GM20000 (cell line): ENCODE measurements at places on chromosomes 7 and 10.

DNA sequence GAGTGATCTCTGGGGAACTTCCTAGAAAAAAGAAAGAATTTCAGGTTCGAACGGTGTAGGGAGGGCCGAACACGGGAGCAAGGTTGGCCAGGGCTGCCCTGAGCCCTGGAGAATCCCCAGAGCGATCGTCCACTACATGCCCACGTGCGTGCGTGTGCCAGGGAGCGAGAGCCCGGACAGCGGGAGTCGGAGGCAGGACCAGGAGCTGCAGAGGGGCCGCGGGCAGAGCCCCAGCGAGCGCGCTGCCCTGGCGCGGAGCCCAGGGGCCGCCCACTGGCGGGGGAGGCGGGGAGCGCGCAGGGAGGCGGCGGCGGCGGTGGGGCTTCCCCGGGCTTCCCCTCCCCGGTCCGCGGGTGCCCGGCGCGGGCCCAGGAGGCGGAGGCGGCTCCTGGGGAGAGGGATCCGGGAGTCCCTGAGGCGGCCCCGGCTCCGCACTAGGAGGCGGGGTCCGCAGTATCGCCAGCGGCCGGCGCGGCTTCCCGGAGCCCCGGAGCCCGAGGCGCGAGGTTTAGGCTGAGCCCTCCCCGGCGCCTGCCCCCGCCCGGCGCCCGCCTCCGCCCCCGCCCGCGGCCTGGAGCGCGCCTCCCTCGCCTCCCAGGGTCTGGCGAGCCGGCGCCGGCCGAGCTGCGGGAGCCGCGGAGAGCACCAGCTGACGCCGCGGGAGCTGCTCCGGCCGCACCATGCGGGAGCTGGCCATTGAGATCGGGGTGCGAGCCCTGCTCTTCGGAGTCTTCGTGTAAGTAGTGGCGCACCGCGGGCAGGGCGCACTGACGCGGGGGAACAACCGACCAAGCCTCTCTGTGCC, at the start of gene PLPP4:
TSS of gene PLPP4 (plus strand) at position 602 of the 805 bp plus-strand sequence. CDS start at position 681, 79 bp downstream.
- peak; percentile 59 for DNase-seq

- DNase-seq: no peak
Measured at GRCh38 chr10:120002785-120003184, 110.3 kb downstream of the SEC23IP start.

- DNase-seq: no peak
Measured at GRCh38 chr7:19249281-19249680, 104.1 kb upstream of the FERD3L start.

DNA sequence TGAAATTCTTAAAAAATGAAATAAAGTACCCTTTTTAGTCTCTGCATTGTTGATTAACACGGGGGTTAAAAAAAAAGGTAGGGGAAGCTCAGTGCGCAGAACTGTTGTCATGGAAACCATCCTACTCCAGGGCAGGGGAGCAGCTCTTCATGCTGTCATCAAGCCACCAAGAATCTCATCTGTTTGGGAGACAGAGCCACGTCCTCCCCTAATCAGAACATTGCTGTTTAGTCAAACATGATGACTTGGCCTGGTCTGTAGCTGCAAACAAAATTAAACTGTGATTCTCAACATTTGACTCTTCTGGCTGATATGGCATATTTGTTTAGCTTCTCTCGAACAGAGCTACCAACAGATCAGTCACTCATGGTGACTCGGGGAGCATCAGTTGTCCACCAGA, 254.4 kb upstream of the KLF14 start:
- no peak for DNase-seq

GRCh38 chr10:62183857-62184795, 84.5 kb downstream of the RTKN2 start:
- DNase-seq: no peak

GRCh38 chr10:66792441-66792840, 133.4 kb upstream of the LRRTM3 start:
- no peak for DNase-seq

GRCh38 chr7:101216001-101216859, 1.2 kb downstream of the PLOD3 start:
- DNase-seq: no peak

DNA sequence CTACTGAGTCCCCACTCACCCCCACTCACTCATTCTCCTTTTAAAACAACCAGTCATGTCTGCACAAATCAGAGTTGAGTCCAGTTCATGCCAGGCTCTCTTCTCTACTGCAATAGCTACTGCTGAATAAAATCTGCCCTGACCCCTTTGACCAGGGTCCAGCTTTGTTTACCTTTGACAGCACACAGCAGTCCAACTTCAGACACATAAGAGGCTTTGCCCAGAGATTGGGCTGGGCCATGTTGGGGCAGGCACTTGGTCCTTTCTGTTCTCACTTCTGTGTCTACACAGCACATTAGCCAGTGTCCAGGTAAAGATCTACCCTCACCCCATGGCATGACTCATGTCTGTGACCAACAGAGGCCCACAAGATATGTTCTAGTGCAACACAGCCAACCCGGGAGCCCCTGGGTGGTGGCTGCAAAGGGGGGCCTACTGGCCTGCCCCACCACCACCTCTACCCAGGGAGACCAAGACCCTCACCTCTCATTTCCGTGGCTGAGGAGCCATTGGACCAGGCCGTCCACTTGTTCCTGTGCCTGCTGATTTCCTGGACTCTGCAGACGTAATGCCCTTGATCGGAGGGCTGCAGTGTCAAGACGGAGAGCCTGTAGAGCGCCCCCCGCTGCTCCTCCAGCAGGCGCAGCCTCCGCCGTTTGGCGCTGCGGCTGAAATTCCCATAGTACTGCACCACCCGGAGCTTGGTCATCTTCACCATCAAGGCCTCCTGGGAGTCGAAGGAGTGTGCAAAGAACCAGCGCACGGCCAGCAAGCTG, 8.0 kb downstream of the VSTM4 start:
- DNase-seq: no peak

DNA sequence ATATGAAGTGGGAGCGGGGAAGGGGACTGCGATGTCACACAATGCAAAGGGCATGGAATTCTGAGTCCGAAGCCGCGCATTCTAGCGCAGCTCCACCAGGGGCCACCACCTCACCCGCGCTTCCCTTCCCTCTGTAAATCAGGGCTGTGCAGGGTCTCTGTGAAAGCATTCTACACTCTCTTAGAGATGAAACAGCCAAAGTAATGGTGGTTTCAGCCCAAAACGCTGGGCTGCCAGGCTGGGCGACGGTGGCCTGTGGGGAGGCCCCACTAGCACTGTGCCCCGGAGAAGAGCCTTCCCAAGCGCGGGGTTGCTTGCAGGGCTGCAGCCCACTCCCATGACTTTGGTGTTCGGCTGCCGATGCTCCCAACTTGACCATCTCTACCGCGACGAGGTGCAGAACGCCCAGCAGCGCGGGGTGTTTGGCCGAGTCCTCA, 11.4 kb downstream of the ATG9B start:
- DNase-seq: peak; percentile 68
